ENCODE measurements at places on chromosomes 2 and 18.

GRCh38 chr2:54429811-54430551 is 26.1 kb upstream of the SPTBN1 start:
- no peak for DNase-seq

DNA sequence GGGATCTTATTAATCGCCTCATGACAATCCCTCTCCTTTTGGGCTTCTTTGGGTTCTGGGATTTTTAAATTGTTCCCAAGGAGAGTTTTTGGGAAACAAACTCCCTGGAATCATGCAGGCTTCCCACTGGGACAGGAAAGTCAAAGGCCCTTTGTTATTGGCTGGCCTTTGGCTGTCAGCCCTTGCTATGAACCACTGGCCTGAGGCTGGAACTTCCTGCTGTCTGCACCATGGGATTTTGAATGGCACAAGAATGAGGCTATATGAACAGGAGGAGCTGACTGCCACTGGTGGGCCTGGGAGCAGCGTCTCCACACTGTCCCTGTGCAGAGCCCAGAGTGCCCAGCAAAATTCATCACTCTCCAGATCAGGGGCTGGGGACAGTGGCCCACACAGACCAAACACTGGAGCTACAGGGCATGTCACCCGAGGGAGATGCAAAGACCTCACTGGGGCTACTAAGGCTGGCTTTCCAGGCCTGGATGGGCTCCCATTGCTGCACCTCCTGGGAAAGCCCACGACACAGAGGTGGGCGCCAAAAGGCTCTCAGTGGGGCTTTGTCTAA is 35.7 kb downstream of the STEAP3 start:
- peak; percentile 45 for DNase-seq

DNA sequence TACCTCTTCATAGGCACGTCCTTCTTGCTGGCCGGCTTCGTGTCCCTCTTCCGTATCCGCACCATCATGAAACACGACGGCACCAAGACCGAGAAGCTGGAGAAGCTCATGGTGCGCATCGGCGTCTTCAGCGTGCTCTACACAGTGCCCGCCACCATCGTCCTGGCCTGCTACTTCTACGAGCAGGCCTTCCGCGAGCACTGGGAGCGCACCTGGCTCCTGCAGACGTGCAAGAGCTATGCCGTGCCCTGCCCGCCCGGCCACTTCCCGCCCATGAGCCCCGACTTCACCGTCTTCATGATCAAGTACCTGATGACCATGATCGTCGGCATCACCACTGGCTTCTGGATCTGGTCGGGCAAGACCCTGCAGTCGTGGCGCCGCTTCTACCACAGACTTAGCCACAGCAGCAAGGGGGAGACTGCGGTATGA is 2.3 kb downstream of the FZD7 start:
- no peak for DNase-seq

DNA sequence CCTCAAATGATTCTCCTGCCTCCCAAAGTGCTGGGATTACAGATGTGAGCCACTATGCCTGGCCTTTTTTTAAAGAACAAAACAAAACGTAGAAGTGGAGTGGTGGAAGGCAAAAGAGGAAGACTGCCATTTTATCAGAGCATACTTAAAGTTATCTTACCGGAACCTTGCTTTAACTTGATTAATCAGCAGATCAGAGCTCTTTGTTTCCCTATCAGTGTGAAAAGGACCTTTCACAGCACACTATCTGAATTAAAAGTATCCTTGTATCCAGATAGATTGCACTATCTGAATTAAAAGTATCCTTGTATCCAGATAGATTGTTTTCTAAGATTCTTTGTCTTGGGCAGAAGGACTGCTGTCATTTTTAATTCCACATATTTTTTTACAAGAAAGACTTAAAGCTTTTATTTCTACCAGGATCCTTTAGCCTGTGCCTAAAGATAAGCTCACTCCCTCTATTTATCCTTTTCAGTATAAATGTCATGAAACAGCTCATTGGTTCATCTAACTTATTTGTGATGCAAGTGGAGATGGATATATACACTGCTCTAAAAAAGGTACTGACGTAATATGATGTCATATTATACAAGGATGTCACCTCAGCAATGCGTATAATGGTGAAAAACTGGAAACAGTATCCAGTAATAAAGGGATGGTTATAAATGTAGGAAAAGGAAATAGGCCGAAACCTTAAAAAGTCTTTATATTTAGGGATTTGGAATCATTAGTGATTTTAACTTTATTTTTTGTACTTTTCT is 17.8 kb downstream of the GMCL1 start:
- no peak for DNase-seq

- no peak for DNase-seq
Measured at GRCh38 chr2:39164089-39164488, 43.2 kb upstream of the SOS1 start.

DNA sequence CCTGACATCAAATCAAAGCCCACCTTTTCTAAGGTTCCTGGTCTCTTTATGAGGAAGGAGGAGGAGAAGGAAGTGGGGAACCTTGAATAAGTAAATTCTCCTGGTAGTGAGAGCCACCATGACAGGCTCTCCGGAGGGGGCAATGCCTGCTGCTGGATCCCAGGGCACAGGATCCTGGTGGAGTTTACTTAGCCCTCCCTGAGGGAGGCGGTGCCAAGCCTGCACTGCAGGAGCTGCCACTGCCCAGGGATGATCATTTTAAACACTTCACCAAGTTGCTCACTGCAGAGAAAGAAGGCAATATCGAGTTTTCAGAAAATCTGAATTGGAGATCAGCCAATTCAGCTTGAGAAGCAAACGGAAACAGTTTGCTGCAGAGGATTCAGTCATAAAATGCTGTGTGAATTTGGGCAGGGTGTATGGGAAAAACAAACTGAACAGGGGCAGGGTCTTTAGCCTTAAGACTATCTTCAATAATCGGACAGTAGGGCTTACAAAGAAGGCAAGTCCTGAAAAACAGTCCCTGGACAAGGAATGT is 200.7 kb downstream of the RAD51AP2 start:
- DNase-seq, result no peak

- no peak for DNase-seq
Measured at GRCh38 chr18:23822590-23823385, 133.5 kb downstream of the LAMA3 start.

DNA sequence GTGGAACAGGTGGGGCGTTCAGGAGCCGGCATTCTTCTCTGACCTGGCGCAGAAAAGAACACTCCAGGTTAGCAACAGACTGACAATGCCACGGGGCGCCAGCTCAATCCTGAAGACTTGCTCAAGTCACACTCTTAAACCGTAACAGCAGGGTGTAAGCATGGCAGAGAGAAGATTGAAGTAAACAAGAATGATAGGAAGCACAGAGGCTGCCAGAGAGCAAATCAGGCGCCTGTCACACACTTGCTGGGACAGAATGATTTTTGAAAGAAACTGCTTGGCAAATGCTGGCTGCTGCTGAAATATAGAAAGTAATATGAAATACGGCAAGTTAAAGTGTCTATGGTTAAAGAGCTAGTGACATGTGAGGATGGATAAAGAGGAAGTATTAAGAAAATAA is 80.5 kb downstream of the MEP1B start:
- no peak for DNase-seq

GRCh38 chr2:224594840-224595239 is 9.7 kb upstream of the CUL3 start:
- no peak for DNase-seq

DNA sequence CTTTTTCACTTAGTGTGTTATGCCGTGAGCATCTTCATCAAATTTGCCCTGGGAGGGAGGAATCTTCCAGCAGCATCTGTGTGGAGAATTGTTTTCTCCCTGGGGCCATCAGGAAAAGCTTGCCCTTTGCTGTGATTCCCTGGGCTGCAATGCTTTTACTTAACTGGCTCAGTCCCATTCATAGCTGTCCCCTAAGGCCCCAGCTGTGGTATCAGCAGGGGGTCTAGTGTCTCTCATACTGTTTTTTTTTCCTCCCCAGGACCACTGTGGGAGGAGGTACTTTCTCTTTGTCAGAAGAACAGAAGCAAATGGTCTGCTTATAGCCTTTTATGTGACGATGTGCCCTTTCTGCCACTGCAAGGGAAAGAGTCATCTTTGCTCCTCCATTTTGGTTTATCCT is 176.8 kb upstream of the CELF4 start:
- no peak for DNase-seq

DNA sequence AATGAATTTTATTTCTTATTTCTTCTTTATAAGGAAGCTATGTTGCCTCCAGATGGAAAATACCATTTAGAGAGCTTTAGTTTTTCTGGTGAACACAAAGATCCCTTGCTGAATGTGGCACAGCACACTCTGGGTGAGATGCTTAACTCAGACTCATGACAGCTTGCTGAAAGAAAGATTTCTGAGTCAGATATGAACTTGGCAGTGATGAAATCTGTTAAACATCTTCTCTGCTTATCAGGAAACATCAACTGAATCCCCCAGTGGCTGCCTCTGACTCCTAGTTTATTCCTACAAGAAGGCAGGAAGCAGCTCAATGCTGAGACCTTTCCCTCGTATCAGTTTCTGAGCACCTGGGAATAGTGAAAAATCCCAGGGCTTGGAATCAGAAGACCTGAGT is 162.8 kb downstream of the OSR1 start:
- no peak for DNase-seq

GRCh38 chr2:161430386-161430785 is 14.3 kb downstream of the TBR1 start:
- DNase-seq, result no peak

- DNase-seq, result no peak
Measured at GRCh38 chr2:58734365-58734764, 493.2 kb upstream of the FANCL start.

GRCh38 chr2:98241592-98241991 is 104.7 kb upstream of the CNGA3 start:
- no peak for DNase-seq

DNA sequence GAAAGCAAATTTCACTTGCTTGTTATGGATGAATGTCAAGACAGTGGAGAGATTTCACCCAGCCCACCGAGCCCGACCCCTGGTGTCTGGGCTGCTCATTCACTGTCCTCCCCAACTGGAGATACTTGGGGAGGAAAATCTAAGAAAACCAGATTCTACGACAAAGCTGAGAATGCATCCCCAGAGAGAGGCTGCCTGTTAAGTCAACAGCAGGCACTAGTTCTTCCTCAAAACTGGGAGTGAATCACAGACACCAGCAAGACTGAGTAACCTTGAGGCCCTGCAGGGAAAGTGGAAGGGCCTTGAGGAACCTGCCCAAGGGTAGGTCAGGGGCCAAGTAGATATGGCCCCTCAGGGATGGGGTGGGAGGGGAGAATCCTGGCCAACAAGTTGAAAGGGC is 34.2 kb upstream of the MLPH start:
- no peak for DNase-seq

DNA sequence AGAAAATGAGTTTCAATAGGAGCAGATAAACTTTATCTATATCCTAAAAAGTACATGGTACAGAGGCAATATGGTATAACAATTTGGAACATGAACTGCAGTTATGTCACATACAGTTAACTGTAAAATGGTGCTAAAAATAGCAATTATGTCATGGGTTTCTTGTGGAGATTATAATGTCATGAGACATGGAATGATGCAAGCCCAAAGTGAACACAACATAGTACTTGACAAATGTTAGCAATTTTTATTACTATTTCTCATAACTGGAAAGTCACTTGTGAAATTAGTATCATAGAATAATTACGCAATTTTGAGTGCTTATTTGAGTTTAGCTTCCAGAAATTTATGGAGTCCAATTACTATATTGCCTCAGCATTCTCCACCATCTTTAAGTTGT is 1263.4 kb downstream of the DSC3 start:
- no peak for DNase-seq

- no peak for DNase-seq
Measured at GRCh38 chr2:30398084-30398873, 48.8 kb upstream of the LCLAT1 start.

DNA sequence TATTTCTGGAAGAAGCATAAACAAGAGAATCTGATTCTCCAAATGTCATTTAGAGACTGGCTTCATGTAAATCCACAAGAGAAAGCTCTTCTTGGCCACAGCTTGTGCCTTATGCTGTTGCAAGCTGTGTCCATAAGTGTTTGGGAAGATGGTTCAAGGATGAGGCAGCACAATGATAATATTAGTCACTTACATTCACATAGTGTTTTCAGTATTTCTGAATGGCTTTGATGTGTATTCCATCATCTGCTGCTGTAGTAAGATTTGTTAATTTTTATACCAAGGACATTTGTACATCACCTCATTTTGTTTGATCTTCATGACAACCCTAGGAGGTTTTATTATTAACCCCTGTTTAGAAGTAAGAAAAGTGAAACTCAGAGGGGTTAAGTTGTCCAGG is 29.9 kb downstream of the CREG2 start:
- no peak for DNase-seq

DNA sequence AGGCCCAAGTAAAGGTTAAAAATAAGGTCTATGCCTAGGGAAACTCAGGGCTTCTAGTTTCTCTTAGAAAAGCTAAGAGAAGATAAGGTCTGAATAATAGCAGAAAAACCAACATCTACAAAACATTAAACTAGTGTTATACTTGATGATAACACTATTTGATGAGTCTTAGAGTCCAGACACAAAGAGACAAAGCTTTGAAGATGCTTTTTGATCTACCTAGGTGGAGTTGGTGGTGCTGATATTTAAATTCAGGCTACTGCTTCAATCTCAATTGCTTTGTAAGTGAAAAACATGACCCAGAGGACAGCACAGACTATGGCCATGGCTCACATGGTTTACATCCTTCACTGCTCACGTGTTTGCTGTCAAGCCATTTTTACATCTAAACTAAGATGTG is 11.7 kb upstream of the MFF start:
- no peak for DNase-seq

DNA sequence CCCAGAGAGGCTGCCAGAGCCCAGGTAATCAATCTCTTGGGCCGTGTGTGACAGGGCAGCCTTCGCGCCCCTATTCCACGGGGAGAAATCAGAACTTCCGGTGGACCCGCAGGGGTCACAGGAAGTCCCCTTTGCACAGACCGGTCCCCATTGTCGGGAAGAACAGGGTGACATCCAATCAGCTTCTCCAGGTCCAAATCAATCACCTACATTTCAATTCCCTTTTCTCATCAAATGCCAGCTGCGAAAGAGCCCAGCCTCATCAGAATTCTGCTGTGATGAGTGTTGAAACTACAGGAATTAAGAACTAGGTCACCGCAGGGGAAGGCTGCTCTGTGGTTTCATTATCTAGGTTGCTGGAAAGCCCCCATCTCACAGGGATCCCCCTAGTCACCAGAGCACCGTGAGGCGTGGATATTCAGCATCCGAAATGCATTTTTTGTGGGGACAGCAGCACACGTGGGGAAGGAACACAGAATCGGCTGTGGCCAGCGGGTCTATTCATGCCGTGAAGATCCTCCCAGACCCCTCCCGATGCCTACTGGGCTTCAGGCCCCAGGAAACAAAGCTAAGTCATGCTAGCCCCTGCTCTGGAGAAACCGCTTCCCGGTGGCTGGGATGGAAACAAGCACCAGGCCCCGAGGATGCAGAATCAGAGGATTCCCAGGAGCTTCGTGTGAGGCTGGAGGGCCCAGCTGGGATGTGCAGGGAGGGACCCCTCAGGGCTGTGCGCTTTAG is 193.7 kb upstream of the ID2 start:
- DNase-seq, result peak; percentile 46

DNA sequence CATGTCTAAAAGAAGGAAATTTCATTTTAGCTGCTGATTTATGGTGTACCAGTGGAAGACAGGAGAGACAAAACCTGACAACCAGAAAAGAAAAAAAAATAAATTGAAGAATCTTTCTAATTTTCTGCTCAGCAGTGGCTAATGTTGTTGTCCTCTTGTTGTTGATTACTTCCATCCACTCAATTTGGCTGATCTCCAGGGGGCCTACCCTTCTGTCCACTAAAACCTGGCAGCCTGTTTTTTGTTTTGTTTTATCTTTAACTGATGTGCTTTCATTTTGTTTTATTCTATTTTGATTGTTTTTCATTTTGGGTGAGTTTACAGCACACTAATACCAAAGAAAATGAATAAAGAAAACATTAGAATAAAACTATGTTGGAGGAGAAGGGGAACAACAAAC is 27.4 kb downstream of the TFPI start:
- no peak for DNase-seq
